ENCODE measurements at places on chromosomes 13 and 19. TPM values are rescaled to one million over a fixed set of nuclear protein-coding genes. Genes with fewer than 3 reads are reported as not detected.
A peak's percentile ranks its signal among the peaks of the same experiment; 100 is the strongest.

DNA sequence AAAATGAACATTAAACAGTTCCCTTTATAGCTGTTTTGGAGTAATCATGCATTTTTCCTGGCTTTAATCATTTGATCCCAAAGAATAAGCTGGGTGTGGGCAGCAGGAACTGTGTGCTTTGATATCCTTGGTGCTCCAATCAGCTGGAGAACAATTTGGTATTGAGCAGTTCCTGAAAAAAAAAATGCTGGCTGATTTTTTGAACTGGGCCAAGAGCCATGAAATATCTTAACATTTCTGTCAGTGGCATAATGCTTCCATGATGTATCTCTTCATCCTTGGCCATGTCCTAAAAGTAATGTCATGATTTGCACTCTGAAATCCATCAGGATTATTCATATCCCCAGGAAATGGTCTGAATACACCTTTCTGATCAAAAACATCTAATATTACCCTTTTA is 134.7 kb downstream of the LHFPL6 start:
- no peaks in the 10 kb centered on the region for H3K4me1 ChIP-seq
- no peaks in the 10 kb centered on the region for H3K36me3 ChIP-seq
- no peak overlapping the region for H3K27ac ChIP-seq

DNA sequence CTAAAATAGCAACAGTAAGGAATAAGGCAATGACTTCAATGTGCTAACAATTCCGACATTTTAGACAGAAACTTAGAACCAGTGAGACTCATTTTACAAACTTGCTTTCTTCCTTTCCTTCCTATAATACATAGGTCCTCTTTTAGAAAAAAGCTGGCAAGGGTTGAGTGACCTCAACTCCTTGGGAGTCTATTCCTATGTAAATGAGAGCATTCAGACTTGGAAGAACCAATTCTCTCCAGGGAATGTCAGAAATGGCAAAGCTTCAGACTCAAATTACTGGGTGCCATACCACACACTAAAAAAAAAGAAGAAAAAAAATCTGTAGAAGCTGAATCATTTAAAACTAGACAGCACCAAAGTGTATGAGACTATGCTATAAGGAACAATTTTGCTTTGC is 1328.2 kb downstream of the OLFM4 start:
- DNase-seq: no peak
- no peaks in the 10 kb centered on the region for H3K4me1 ChIP-seq
- H3K4me3 ChIP-seq: no peak overlapping the region
- H3K27ac ChIP-seq: no peak overlapping the region
- H3K36me3 ChIP-seq: no peaks in the 10 kb centered on the region
- H3K27me3 ChIP-seq: no peaks in the 10 kb centered on the region

DNA sequence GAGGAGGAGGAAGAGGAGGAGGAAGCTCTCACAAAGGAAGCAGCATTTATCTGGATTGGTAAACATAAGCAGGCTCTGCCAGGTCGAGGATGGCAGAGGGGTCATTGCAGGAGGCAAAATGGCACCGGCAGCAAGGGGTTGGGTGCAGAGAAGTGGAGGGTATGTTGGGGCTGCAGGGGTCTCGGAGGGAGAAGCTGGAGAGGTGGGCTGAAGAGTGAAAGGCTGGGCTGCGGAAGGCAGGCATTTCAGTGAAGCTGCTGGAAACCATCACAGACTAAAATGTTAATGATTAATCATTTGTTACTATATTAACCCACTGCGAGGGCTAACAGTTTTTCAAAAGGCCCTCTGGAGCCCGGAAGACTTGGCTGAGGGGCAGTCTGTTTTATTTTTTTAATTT is 24.6 kb downstream of the TPT1 start:
- no peak for DNase-seq
- no peak overlapping the region for H3K4me3 ChIP-seq
- no peaks in the 10 kb centered on the region for H3K27me3 ChIP-seq

GRCh38 chr13:46179491-46179908 is 2.5 kb downstream of the LCP1 start:
- DNase-seq: peak; percentile 73
- peak overlapping the region; percentile 91 for H3K27ac ChIP-seq
- peaks cover 11% of the 10 kb centered on the region for H3K36me3 ChIP-seq
- H3K4me3 ChIP-seq: peak overlapping the region; percentile 84
- H3K27me3 ChIP-seq: no peaks in the 10 kb centered on the region

- no peak overlapping the region for H3K27ac ChIP-seq
- peaks cover 57% of the 10 kb centered on the region for H3K4me1 ChIP-seq
- no peaks in the 10 kb centered on the region for H3K27me3 ChIP-seq
- H3K4me3 ChIP-seq: no peak overlapping the region
- no peak for DNase-seq
Observed at GRCh38 chr19:6057651-6058517, 52.4 kb downstream of the RFX2 start.

DNA sequence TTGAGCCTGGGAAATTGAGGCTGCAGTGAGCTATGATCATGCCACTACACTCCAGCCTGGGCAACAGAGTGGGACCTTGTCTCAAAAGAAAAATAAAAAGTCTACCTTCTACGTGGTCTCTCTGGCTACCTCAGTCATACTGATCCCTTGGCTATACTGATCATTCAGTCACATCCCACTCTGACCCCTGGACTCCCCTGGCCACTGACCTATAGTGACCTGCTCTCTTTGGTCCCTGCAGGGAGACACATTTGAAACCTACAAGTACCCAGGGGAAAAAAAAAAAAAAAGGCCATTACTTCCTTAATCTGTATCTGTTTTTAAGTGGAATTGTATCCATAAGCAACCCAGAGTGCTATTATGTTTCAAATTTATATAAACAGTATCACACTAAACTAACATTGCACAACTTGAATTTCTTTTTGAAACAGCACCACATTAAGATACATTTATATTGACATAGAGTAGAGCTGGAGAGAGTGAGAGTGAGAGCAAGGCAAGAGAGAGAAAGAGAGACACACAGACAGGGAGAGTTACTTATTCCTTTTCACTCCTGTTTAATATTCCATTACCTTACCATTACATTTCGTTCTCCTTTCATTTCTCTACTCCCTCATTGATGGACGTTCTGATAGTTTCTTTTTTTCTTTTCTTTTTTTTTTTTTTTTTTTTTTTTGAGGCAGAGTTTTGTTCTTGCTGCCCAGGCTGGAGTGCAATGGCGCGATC is 23.7 kb upstream of the CERS4 start:
- H3K27ac ChIP-seq: no peak overlapping the region
- H3K4me1 ChIP-seq: peaks cover 19% of the 10 kb centered on the region
- H3K27me3 ChIP-seq: no peaks in the 10 kb centered on the region
- H3K36me3 ChIP-seq: no peaks in the 10 kb centered on the region

- peak overlapping the region; percentile 77 for H3K4me3 ChIP-seq
- no peak for DNase-seq
- no peaks in the 10 kb centered on the region for H3K27me3 ChIP-seq
- H3K36me3 ChIP-seq: peaks cover 10% of the 10 kb centered on the region
- H3K4me1 ChIP-seq: peaks cover 74% of the 10 kb centered on the region
- peak overlapping the region; percentile 41 for H3K27ac ChIP-seq
Observed at GRCh38 chr19:13103581-13104359, 1.1 kb upstream of the LYL1 start.

- DNase-seq: no peak
- H3K27me3 ChIP-seq: no peaks in the 10 kb centered on the region
- no peak overlapping the region for H3K4me3 ChIP-seq
- no peaks in the 10 kb centered on the region for H3K4me1 ChIP-seq
- H3K36me3 ChIP-seq: no peaks in the 10 kb centered on the region
Observed at GRCh38 chr13:104006625-104007075, 940.4 kb upstream of the SLC10A2 start.

GRCh38 chr19:45403272-45403671 is 1.6 kb downstream of the PPP1R13L start:
- H3K4me1 ChIP-seq: peaks cover 51% of the 10 kb centered on the region
- H3K27ac ChIP-seq: no peak overlapping the region
- DNase-seq: no peak
- H3K4me3 ChIP-seq: no peak overlapping the region
- H3K27me3 ChIP-seq: peaks cover 35% of the 10 kb centered on the region

DNA sequence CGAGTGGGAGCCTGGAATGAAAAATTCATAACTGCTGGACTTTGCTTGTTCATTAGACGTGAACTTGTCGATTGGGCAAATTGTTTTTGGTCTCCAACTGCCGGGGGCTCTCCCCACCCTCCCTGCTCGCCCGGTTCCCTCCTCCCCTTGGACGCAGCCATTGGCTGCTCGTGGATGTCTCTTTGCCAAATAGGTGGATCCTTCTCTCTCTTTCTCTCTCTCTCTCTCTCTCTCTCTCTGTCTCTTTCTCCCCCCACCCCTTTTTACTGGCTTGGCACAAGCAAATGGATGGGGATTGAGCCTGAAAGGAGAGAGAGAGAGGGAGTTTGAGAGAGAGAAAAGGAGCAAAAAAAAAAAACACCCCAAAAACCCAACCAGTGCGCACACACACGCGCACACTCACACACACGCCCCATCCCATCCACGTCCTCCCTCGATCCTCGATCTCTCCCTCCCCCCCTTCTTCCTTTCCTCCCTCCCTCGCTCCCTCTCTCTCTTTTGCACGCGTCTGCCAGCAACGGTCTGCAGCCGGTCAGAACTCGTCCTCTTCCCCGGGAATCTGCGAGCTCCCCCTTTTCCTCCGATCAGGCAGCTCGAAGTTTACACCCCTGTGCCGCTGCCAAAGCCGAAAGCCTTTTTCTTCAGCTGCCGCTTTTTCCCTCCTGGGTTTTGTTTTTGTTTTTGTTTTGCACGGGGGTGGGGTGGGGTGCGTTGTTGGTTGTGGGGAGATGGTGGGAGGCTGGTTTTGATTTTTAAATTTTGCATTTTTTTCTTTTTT is 27.8 kb downstream of the NFIX start:
- H3K4me1 ChIP-seq: peaks cover 23% of the 10 kb centered on the region
- no peak overlapping the region for H3K27ac ChIP-seq
- no peaks in the 10 kb centered on the region for H3K36me3 ChIP-seq
- peaks cover 23% of the 10 kb centered on the region for H3K27me3 ChIP-seq
- H3K4me3 ChIP-seq: peak overlapping the region; percentile 24
- no peak for DNase-seq

DNA sequence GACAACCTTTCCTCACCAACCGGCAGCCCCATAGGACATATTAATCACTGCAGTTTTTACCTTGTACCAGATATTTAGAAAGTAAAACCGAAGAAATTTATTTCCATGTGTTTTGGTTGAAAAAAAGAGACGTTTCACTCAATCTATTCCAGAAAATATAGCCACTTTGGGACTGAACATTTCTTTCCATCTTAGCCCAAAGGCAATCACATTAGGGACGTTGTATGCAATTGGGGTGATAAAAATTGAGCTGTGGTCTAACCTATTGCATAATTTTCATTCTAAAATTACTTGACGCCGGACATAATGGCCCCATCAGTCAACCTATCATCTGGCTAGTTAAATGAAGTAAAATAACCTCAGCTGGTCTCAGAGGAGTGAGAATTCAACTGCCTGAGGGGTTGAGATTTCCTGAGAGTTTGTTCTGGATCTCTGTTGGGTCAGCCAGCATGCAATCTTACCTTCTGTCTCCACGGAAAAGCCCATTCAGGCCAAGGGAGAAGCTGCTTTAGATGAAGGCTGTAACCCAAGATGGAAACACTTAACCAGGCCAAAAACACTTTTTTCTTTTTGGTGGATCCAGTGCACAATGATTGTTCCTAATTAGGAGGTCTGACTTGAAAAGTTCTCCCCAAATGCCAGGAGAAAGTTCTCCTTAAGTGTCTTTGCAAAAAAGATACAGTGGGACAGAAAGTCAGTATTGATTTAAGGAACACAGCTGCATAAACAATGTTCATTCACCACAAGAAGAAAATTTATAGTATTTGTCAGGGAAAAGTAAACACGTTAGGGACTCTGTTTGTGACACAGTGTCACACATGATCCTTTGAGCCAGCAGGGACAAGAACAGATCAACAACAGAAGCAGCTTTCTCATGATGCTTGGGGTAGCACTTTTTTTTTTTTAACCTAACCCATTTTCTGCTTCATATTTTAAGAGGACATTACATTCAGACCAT is 34.1 kb downstream of the DLEU7 start:
- no peaks in the 10 kb centered on the region for H3K27me3 ChIP-seq
- no peaks in the 10 kb centered on the region for H3K4me1 ChIP-seq
- H3K27ac ChIP-seq: no peak overlapping the region

GRCh38 chr19:3015126-3016057 is 13.7 kb downstream of the TLE2 start:
- H3K36me3 ChIP-seq: peaks cover 14% of the 10 kb centered on the region
- no peak overlapping the region for H3K4me3 ChIP-seq
- no peak overlapping the region for H3K27ac ChIP-seq
- H3K27me3 ChIP-seq: no peaks in the 10 kb centered on the region
- no peaks in the 10 kb centered on the region for H3K4me1 ChIP-seq

- peaks cover 4% of the 10 kb centered on the region for H3K36me3 ChIP-seq
- H3K4me1 ChIP-seq: peaks cover 46% of the 10 kb centered on the region
- peak; percentile 76 for DNase-seq
Observed at GRCh38 chr19:42420055-42420544, 7.1 kb downstream of the LIPE start.

DNA sequence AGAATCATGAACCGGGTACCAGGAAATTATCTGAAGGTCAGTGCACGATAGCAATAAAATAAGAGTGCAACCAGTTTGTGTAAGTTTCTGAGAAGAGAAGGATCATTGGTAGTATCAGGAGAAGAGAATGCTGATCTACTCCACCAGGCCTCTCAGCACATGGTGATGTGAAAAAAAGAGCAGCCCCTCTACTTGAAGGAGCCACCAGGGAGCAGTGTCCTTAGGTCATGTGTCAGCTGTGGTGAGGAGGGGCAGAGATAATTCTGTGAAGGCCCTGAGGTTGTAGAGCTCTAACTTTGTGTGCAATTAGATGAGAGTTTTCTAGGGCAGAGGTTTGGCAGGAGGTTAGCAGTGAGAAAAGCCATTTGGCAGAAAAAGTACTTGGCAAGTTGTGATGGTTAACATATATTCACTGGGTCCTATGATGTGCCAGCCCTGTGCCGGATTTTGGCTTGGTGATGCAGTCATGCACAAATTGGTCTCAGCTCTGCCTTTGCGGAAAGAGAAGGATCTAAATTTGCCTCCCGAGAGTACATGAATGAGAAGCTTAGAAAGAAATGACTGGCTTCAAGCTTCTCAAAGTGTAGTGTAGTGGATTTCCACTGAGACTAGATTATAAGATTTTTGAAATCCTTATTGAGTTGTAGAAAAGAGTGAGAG is 19.2 kb upstream of the ZC3H13 start:
- no peaks in the 10 kb centered on the region for H3K36me3 ChIP-seq
- H3K4me3 ChIP-seq: no peak overlapping the region
- no peak for DNase-seq
- H3K27ac ChIP-seq: no peak overlapping the region
- no peaks in the 10 kb centered on the region for H3K4me1 ChIP-seq

GRCh38 chr19:53982611-53983010 is 8.8 kb upstream of the CACNG6 start:
- DNase-seq: peak; percentile 11
- peaks cover 58% of the 10 kb centered on the region for H3K27me3 ChIP-seq
- H3K4me3 ChIP-seq: no peak overlapping the region
- peaks cover 29% of the 10 kb centered on the region for H3K4me1 ChIP-seq
- H3K27ac ChIP-seq: no peak overlapping the region
- no peaks in the 10 kb centered on the region for H3K36me3 ChIP-seq

MAMSTR gene
- total RNA-seq: 0.47 TPM

FCGBP gene
- 16.3 TPM for total RNA-seq

ZNF419 gene
- 9.2 TPM for total RNA-seq

TRAPPC5 gene
- total RNA-seq: 43.4 TPM
